ENCODE measurements at places on chromosomes 1 and 21.
A peak's percentile ranks its signal among the peaks of the same experiment; 100 is the strongest.

GRCh38 chr1:156308078-156308477, 9.0 kb upstream of the VHLL start:
- no peak for DNase-seq

GRCh38 chr1:206447792-206448191, 22.5 kb upstream of the IKBKE start:
- no peak for DNase-seq

DNA sequence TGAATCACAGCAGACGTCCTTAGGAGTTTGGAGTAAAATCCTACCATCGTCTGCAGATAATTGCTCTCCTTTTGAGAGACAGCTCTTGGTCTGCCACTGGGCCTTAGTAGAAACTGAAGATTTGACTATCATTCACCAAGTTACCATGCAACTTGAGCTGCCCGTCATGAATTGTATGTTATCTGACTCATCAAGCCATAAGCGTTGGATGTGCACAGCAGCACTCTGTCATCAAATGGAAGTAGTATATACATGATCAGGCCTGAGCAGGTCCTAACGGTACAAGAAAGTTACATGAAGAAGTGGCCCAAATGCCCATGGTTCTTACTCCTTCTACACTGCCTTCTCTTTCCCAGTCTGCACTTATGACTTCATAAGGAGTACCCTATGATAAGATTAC, 317.8 kb downstream of the GPATCH2 start:
- no peak for DNase-seq

DNA sequence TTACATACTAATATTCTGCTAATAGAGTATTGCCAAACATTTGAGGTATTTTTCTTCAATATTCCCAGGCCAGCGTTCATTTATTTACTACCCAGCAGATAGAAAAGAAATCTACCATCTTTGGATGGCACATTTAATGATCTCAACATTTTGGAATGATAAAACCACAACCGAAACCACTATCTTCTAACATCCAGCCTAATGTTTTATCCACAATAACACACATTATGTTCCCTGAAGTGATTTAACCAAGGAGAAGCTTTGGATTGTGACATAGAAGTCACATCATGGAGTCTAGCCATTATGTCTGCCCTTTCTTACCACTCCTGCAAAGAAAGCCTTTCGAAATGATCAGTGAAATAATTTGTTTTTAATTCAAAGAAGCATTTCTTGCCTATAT, 497.1 kb upstream of the PLXNA2 start:
- no peak for DNase-seq

DNA sequence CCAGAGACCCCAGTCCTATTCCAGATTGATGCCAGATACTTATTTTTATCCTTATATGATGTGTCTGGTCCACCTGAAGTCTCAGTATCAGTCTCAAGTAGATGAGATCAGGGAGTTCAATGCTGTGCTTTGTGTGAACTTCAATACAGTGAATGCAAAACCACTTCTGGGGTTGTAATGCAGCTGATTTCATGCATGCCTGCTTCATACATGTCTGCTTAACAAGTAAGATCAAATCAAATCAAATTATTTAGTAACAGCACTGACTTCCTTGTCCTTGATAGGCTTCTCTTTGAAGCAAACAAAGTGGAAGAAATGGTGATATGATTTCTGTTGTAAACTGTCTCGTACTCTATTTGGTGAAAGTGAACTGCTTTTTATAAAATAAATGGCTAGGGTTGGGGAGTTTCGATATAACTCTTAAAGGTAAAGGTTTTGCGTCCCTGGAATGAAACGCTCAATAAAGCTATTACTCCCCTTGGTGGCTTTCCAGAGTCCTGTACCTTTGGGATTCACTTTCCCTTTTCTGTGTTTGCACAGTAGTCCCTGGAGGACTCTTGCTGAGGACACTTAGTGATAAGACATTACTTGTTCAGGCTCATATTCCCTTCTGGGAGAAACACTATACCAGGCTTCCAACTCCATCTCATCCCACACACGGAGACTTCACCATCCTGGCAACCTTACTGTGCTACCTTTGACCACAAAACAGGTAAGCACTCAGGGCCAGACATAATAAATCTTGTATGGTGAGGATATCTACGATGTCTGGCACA, 59.3 kb downstream of the FH start:
- DNase-seq = no peak

- DNase-seq = no peak
Measured at GRCh38 chr1:247408100-247408499, 7.9 kb upstream of the NLRP3 start.

DNA sequence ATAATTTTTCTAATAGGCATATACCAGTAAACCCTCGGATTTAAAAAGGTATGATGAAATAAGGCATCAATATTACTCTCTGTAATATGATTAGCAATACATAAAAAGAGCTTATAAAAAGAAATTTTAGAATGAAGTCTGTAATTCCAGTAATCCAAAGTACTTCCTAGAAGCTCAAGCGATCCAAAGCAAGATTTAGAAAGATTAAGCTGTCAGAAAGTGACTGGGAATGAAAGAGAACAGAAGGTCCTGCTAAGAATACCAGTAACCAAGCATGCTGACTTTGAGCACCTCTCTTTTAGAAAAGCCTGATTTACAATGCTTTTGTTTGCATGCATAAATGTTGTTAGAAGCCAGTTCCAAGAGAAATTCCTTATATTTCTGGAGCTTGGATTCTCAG, 125.1 kb downstream of the GIPC2 start:
- no peak for DNase-seq

GRCh38 chr1:44044071-44044801, 13.0 kb upstream of the SLC6A9 start:
- no peak for DNase-seq

DNA sequence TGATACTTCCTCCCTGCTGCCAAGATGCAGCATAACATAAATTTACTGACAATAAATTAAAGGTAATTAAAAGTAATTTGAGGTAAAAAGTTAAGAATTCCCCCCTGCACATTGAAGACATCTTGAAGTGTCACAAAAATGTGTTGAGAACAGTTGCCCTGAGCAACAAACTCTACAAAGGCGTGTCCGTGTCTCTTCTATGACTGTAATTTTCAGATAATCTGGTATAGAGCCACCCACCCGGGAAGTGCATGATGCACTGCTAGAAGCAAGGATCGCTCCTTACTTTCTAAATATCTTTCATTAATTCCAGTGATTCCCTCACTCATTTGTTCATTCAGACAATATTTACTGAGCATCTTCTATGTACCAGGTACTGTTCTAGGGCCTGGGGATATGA, 11.0 kb upstream of the CASQ1 start:
- DNase-seq = no peak

GRCh38 chr21:43340491-43341377, 86.2 kb downstream of the SIK1 start:
- no peak for DNase-seq

- no peak for DNase-seq
Measured at GRCh38 chr1:94926126-94926914, 590 bp downstream of the CNN3 start.

DNA sequence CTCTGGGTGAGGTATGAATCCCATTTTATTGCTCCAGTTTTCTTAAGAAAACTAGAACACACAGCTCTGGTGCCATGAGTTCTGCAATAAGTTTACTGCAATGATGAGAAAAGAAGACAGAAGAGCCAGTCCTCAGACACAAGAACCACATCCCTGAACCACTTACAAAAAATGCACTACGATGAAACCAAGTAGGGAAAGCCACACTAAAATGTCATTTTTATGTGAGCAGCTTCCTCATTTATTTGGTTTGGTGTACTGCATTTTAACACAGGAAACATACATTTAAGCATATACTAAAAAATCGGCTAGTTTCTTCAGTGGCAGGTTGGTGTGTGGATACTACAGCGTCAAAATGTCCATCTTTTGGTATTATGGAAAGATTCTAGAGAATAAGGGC, 95.9 kb downstream of the PTPN14 start:
- peak; percentile 11 for DNase-seq

All from GDM1 (cell line).